ENCODE measurements at places on chromosomes 2 and 18. TPM values are rescaled to one million over a fixed set of nuclear protein-coding genes. Genes with fewer than 3 reads are reported as not detected.

The DTNA gene
- total RNA-seq = 36.9 TPM

The SLC38A11 gene
- not detected for total RNA-seq

The TMEM198 gene
- total RNA-seq = 3.3 TPM

The EXOC6B gene
- 63.1 TPM for total RNA-seq

DNA sequence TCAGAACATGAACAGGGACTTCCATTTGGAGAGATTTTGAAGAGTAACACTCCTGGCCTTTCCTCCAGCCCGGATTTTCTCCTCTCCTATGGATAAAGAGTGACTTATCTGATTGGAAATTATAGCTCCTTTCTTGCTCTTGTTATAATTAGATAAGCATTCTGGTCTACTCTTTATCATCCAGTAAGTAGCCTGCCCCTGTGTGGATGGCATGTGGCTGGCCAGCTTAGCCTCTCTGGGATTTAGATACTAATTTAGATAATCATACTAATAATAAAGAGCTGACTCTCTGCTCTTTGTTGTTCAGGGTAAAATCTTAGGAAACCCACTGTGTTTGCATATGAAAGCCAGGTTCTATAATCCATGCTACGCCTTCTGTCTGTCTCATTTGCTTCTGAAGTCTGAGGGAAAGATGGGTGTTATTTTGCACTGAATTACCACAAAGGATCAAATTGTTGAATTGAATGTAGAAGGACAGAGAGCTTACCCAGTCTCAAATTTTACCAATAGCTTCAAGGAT, 438.8 kb downstream of the SPAG16 start:
- H3K27me3 ChIP-seq = no peaks in the 10 kb centered on the region
- no peaks in the 10 kb centered on the region for H3K36me3 ChIP-seq
- no peaks in the 10 kb centered on the region for H3K4me1 ChIP-seq
- H3K4me3 ChIP-seq = no peak overlapping the region

- H3K4me1 ChIP-seq = peaks cover 10% of the 10 kb centered on the region
- H3K27ac ChIP-seq = no peak overlapping the region
- no peak for DNase-seq
- peaks cover 13% of the 10 kb centered on the region for H3K27me3 ChIP-seq
- no peak overlapping the region for H3K4me3 ChIP-seq
These were observed 858 bp downstream of the KCNS3 start for GRCh38 chr2:17879137-17879912.

- no peak overlapping the region for H3K4me3 ChIP-seq
- H3K27ac ChIP-seq = no peak overlapping the region
- H3K27me3 ChIP-seq = no peaks in the 10 kb centered on the region
- no peaks in the 10 kb centered on the region for H3K36me3 ChIP-seq
- no peaks in the 10 kb centered on the region for H3K4me1 ChIP-seq
These were observed 1085.3 kb upstream of the CNTNAP5 start for GRCh38 chr2:122939796-122940195.

- H3K27me3 ChIP-seq = no peaks in the 10 kb centered on the region
- no peak overlapping the region for H3K4me3 ChIP-seq
- H3K27ac ChIP-seq = no peak overlapping the region
- no peaks in the 10 kb centered on the region for H3K4me1 ChIP-seq
These were observed 1891.5 kb upstream of the PIK3C3 start for GRCh38 chr18:40063488-40063887.

- H3K4me3 ChIP-seq = no peak overlapping the region
- peaks cover 27% of the 10 kb centered on the region for H3K4me1 ChIP-seq
- H3K36me3 ChIP-seq = no peaks in the 10 kb centered on the region
- H3K27ac ChIP-seq = no peak overlapping the region
- no peaks in the 10 kb centered on the region for H3K27me3 ChIP-seq
These were observed 10.6 kb downstream of the MAPRE2 start for GRCh38 chr18:35051641-35052377.

- H3K4me1 ChIP-seq = no peaks in the 10 kb centered on the region
- H3K36me3 ChIP-seq = no peaks in the 10 kb centered on the region
- no peak overlapping the region for H3K4me3 ChIP-seq
- no peak for DNase-seq
These were observed 42.3 kb downstream of the ATP9B start for GRCh38 chr18:79111483-79111882.

- no peak for DNase-seq
- H3K27me3 ChIP-seq = no peaks in the 10 kb centered on the region
- H3K4me1 ChIP-seq = peaks cover 4% of the 10 kb centered on the region
- H3K4me3 ChIP-seq = no peak overlapping the region
- no peak overlapping the region for H3K27ac ChIP-seq
- H3K36me3 ChIP-seq = no peaks in the 10 kb centered on the region
These were observed 22.5 kb downstream of the NFATC1 start for GRCh38 chr18:79418236-79418635.

GRCh38 chr2:1701020-1701419, 43.3 kb downstream of the PXDN start:
- H3K4me1 ChIP-seq = no peaks in the 10 kb centered on the region
- H3K27me3 ChIP-seq = no peaks in the 10 kb centered on the region
- H3K36me3 ChIP-seq = no peaks in the 10 kb centered on the region

- H3K4me1 ChIP-seq = peaks cover 36% of the 10 kb centered on the region
- DNase-seq = no peak
- H3K36me3 ChIP-seq = no peaks in the 10 kb centered on the region
- H3K27ac ChIP-seq = no peak overlapping the region
- H3K4me3 ChIP-seq = no peak overlapping the region
These were observed 1.2 kb downstream of the TMEM200C start for GRCh38 chr18:5893956-5894610.

Data from adrenal gland (tissue), 19 donors.